ENCODE measurements at places on chromosomes 2 and 18.

DNA sequence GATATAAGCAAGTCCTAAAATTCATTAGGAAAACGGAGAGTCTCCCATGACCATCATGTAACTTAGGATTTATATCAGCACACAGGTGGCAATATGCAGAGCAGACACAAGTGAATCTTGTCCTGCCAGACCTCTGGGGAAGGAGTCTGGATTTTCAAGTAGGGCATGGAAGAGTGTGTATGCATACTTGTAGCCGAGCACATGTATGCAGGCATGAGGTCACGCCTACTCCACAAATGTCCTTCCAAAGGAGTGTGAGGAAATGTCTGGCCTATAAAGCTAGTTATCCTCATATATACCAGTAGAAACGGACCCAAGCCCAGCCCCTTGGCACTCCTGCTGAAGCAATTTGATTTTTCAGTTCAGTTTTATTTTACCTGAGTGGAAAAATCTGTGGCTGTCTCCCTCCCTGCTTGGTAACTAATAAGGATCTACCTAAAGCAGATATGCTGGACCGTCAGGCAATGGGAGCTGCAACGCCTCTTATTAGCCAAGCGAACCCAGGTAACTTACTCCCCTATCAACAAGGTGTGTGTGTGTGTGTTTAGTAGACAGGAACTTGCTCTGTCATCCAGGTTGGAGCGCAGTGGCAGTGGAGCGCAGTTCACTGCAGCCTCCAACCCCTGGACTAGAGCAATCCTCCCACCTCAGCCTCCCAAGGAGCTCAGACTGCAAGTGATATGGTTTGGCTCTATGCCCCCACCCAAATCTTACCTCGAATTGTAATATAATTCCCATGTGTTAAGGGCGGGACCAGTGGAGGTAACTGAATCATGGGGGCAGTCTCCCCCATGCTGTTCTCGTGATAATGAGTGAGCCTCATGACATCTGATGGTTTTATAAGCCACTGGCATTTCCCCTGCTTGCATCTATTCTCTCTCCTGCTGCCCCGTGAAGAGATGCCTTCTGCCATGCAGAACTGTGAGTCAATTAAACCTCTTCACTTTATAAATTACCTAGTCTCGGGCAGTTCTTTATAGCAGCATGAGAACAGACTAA is 2.8 kb downstream of the STAT1 start:
- no peak for DNase-seq

GRCh38 chr18:32595832-32596231 is 125.2 kb upstream of the GAREM1 start:
- no peak for DNase-seq

DNA sequence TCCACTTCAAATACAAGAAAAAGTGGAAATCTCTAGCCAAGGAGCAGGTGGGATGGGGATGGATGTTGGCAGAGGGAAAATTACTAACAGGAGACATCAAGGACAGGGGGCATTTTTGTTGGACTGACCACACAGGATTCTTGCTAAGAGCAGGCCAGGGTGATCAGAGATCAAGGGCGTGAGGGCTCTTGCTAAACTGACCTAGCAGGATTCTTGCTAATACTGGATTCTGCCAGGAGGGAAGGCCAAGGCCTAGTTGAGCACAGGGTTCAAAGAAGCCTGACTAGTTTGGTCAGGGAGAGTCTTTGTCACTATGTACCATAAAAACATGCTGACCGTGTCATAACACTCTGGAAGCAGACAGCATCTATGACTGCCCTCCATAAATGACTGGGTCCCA is 442.7 kb downstream of the PID1 start:
- no peak for DNase-seq

- DNase-seq: no peak
Measured at GRCh38 chr18:26438980-26439379, 109.4 kb downstream of the KCTD1 start.

GRCh38 chr18:58309099-58309498 is 265.1 kb downstream of the NEDD4L start:
- no peak for DNase-seq

- no peak for DNase-seq
Measured at GRCh38 chr2:28905533-28905932, 11.1 kb downstream of the WDR43 start.

- DNase-seq: no peak
Measured at GRCh38 chr2:63056107-63057050, 5.7 kb downstream of the OTX1 start.

DNA sequence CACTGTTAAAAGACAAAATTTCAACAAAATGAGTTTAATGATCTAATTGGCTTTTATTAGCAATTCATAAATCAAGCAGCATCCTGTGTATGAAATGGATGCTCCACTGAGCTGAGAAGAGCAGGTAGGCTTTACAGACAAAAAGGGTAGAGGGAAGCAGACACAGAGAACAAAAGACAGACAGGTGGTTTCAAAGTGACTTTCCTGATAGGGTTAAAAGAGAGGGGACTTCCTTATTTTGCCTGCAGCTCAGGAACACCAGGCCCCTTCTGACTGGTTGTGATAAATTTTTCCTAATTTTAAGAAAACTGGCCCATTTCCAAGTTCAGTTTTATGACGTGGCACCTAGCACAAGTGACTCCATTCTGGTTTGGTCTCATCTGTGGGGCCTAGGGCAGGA is 11.9 kb downstream of the TEX51 start:
- DNase-seq: no peak

DNA sequence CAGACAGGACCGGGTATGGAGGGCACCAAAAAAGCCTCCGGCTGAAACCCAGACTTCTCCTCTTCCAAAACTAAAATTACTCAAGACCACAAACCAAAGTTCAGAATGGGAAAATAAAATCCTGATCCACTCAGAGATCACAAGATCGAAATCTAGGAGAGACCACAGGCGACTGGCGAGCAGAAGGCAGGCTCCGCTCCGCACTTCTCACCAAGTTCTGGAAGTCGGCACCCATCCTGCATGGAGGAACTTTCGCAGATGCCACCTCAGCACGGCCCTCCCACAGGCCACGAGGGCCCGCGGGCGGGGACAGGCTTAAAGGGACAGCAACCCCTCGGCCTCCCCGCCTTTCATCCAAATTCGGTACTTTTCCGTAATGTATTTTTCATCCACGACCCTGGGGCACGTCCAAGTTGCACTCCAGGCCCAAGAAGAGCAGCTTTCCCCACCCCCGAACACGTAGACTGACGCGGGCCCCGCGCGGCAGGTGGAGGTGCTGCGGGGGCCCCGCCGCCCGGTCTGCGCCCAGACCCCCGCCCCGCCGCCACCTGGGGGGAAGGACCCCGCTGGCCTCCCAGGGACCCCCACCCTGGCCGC is 43.7 kb downstream of the HDLBP start:
- DNase-seq: peak; percentile 56

GRCh38 chr18:74994502-74995418 is 214.2 kb downstream of the PTGR3 start:
- peak; percentile 33 for DNase-seq

Data from DMS53 (cell line).